Stimulated activated CD4-positive, alpha-beta T cell treated with anti-CD3 and anti-CD28 coated beads, Interleukin-1b, Interleukin-23, amount 100 ng/mL, for 48 hours (primary cell): ENCODE measurements at places on chromosomes 3 and 15.
A peak's percentile ranks its signal among the peaks of the same experiment; 100 is the strongest.

DNA sequence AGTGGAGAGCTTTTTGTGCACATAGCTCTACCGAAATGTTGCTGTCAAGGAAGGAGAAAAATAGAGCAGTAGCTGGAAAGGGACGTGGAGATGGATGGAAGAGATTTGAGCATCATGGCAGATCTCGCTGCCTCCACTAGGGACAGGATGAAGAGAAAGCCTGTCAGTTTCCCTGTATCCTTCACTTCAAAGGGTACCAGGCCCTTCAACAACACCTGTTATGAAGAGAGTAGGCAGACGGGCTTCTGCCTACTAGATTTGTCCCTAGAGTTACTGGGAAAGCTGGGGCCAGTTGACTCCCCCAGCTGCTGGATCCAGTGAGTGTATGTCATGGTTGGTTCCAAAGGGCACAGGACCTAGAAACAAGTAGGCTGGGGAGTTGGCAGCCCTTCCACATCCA, 150.8 kb downstream of the TLE3 start:
- DNase-seq: no peak

DNA sequence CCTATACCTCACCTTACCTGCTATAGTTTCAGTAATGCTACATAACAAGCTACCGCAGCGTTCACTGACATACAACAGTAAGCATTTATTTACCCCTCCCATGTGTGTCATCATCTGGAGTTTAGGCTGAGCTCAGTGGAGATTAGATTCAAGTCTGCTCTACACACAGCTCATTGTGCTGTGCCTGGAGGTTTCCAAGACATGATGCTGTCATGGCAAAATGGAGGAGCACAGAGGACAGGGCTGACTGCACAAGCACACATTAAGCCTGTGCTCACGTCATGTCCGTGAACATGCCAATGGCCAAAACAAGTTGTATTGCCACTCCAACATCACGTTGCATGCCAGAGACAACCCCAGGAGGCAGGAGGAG, 333.8 kb upstream of the TRIM42 start:
- no peak for DNase-seq

GRCh38 chr3:10353160-10353559, 32.2 kb upstream of the SEC13 start:
- DNase-seq: no peak

GRCh38 chr15:74319138-74319460, 48.3 kb downstream of the CYP11A1 start:
- DNase-seq: no peak

GRCh38 chr3:146625186-146625775, 20.1 kb upstream of the PLSCR5 start:
- no peak for DNase-seq

- DNase-seq: no peak
These were observed 12.7 kb downstream of the GATA2 start for GRCh38 chr3:128480278-128480677.

DNA sequence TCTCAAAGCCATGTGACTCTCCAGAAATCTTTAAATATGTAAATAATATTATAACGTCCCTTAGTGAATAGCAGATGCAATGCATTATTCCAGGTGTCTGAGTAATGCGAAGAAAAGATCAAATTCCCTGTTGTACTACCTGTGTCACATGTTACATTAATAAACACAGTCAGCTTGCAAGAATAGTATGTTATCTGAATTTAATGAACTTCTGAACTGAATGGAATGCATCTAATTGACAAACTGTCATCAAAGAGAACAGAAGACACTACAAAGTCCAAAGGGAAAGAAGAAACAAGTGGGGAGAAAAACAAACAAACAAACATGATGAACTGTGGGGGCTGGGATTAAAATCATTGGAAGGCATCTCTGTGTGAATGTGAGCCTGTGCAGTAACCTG, 508.8 kb downstream of the LPP start:
- no peak for DNase-seq

DNA sequence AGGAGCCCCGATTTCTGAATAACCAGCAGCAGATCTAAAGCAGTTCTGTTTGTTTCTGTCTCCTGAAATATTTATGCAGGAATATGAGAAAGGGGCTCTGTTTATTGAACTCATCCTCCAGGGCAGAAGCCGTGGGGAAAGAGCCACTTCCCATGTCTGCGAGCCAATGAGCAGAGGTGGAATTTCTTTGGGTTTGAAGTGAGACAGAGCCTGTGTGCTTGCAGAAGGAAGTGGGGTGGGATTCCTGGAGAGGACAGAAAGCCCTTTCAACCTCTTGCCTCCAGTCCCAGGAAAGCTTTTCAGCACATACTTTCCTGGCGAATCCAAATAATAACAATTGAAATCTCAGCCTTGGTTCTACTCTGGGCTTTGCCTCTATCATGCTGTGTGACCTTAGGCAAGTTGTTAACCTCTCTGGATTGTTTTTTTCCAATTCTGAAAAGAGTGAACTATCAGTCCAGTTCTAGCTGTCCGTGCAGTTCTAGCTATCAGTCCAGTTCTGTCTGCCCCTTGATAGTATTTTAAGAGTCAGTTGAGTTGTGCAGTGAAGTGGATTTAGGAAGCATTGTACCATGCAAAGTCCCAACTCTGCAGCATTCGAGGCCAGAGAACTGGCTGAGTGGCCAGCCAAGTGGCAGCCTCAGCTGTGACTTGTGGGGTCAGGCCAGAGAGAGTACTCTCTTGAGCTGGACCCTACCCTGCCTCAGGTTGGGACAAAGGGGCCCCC, 15.9 kb downstream of the CORO2B start:
- no peak for DNase-seq

GRCh38 chr3:5019411-5020241, 40.4 kb downstream of the BHLHE40 start:
- DNase-seq: peak; percentile 84

- no peak for DNase-seq
These were observed 20.6 kb downstream of the ABTB1 start for GRCh38 chr3:127693336-127693843.

GRCh38 chr15:67564968-67565345, 22.5 kb downstream of the MAP2K5 start:
- DNase-seq: no peak

DNA sequence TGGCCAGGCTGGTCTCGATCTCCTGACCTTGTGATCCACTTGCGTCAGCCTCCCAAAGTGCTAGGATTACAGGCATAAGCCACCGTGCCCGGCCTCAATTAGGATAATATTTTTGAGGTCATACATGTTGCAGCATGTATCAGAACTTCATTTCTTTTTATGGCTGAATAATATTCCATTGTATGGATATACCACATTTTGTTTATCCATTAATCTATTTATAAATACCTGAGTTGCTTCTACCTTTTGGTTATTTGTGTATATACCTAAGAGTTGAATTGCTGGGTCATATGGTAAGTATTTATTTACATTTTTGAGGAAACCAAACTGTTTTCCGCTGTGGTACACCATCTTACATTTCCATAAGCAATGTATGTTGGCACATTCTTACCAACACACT, 18.1 kb upstream of the PYGO1 start:
- DNase-seq: no peak

DNA sequence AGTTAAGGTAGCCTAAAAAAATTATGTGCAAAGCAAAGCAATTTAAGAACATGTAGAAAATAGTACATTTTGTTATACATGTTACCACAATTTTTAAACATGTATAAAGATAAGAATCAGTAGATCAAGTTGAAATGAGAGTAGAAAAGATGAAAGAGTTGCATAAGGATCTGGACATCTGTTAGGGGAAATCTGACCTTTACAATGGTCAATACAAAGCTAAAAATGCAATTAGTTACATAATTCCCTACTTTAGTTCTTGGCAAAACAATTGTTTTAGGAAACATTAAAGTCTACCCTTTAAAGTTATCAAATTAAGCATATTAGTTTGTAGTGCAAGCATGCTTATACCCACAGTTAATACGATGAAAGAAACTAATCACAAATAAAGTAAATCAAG, 32.7 kb downstream of the TOP2B start:
- DNase-seq: no peak

- DNase-seq: no peak
These were observed 43.8 kb upstream of the SLC6A6 start for GRCh38 chr3:14358426-14359211.

DNA sequence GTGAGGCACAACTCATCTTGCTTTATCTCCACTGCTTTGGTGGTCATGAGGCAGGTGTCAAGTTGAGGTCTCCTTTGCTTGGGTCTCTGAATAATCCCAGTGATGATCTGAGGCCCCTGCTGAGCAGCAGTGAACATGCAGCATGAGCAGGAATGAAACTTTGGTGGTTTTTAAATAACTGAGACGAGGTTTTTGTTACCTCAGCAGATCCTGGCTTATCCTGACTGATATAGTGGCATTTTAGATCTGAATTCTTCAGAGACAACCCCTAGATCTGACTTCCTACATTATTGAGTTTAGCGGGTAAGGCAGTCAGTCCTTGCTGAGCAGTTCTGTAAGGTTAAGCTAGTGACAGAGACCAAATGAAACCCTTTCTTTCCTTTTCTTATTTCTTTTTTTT, 230.4 kb downstream of the ARRDC4 start:
- no peak for DNase-seq

DNA sequence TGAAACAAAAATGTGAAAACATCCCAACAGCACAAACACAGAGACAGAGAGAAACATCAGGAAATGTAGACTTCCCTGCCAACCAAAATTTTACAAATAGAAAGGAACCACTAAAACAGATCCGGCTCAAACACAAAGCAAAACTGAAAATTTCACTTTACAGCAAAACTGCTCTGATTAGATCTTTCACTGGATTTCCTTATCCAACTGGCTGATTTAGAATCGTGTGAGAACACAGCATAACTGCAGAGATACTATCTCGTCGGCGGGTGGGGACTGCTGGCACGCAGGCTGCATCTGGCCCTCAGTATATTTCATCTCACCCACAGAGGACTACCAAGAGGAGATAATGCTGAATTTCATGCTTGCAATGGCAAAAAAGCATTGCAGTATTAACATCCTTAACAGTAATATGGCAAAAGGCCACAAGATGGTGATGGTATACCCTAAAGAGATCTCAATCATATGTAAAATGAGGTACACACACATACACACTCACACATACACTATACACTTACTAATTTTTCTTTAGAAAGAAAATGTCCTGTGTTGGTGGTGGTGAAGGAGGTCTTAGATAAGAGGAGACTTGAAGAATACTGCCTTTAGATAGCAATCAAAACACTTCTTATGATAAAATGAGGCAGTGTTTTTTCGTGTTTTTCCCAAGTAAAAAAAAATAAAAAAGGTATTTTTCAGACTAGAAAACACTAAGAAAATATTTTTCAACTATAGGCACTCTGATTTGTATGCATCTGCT, 10.6 kb upstream of the LEO1 start:
- DNase-seq: peak; percentile 62

- no peak for DNase-seq
These were observed 127.2 kb downstream of the NFKBIZ start for GRCh38 chr3:101976473-101976872.

DNA sequence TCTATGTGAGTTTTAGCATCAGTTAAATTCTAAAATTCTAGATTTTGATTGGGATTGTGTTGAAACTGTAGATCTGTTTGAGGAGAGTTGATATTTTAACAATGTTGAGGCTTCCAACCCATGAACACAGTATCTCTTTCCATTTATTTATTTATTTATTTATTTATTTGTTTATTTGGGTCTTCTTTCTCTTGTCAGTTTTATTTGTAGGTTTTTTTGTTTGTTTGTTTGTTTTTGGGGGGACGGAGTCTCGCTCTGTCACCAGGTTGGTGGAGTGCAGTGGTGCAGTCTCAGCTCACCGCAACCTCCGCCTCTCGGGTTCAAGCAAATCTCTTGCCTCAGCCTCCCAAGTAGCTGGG, 25.3 kb downstream of the MRAS start:
- no peak for DNase-seq

DNA sequence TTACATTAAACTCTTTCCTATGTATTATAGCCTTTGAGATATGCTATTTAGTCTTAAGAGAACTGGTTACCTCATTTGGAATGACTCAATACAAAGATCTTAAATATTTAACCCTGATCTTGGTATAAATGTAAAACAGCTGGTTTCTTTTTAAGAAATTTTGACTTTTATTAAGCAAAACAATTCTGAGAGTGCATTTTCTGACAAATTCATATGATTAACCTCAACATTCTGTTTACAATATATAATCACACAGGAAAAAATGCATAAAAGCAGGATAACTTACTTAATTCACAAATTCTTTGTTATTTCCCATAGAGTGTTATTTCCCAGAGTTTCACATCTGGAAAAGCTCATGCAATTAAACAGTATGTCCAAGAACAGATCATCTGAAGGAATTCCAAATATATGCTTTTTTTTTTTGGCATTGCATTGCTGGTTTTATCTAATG, 400.4 kb upstream of the THBS1 start:
- no peak for DNase-seq

DNA sequence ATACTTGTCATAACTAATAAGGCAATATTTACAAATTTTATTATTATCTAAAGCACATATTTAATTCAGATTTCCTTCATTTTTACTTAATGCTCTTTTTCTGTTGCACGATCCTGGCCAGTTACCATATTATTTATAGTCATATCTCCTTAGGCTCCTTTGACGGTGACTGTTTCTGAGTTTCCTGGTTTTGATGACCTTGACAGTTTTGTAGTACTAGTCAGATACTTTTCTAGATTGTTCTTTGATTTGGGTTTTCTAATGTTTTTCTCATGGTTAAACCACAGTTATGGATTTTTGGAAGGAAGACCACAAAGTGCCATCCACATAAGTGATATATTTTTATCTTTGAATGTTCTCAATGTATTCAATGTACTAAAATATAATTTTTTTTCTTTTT, 171.0 kb upstream of the NANOGP8 start:
- DNase-seq: no peak

- DNase-seq: no peak
These were observed 22.3 kb upstream of the BMF start for GRCh38 chr15:40130799-40131502.

DNA sequence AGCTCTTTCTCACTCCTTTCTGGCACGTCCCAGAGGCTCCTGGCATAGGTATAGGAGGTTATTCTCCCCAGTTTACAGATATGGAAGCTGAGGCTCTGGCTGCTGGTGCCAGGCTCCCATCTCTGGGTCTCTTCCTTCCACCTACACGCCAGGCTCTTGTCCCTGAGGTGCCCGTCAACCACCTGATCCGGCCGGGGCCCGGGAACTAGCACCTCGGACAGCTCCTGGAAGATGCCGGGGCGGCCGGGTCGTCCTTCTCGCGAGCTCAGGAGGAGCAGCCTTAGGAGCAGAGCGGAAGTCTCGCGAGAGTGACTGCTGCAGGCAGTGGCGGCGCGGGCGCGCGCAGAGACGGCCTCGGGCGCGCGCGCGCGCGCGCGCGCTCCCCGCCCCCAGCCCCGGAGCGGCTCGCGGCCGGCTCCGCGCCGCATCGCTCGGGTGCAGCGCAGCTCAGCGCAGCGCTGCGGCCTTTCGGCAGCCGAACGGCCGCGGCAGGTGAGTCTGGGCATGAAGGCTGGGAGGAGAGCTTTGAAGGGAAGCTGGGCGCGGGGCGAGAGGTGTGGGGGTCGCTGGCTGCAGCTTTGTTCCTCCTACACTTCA, at the start of gene SCAMP5:
Gene SCAMP5, plus strand, starts transcription at position 382 of the 597 bp plus-strand sequence. CDS start 16,277 bp downstream, outside the sequence.
- DNase-seq: peak; percentile 93

DNA sequence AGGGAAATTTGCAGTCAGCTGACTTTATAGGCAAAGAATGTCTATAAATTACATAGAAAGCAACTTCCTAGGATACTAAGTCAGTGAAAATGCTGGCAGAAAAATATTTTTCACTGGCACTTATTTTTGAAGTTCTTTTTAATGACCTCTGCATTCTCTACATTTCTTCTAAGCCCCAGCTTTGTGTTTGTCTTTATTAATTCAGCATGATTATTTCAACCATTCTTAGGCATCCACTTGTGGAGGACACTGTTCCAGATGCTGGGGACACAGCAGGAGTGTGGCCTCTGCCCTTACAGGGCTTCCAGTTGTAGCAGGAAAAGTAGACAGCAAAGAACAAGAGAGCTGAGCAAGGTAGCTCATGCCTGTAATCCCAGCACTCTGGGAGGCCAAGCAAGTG, 15.0 kb downstream of the LRRK1 start:
- DNase-seq: no peak
